Ovary (tissue), 10 donors: ENCODE measurements at places on chromosomes 3 and 15. TPM values are rescaled to one million over a fixed set of nuclear protein-coding genes. Genes with fewer than 3 reads are reported as not detected.
A peak's percentile ranks its signal among the peaks of the same experiment; 100 is the strongest.

The UBE2E1 gene
- polyA plus RNA-seq = 65.9 TPM

The RHOV gene
- 0.07 TPM for polyA plus RNA-seq

GRCh38 chr3:123431658-123432324 is 17.1 kb downstream of the ADCY5 start:
- no peak overlapping the region for H3K27ac ChIP-seq
- H3K4me3 ChIP-seq = no peak overlapping the region
- no peaks in the 10 kb centered on the region for H3K36me3 ChIP-seq
- H3K4me1 ChIP-seq = no peaks in the 10 kb centered on the region

GRCh38 chr15:77031376-77032050 is 36.6 kb downstream of the PSTPIP1 start:
- H3K27ac ChIP-seq = no peak overlapping the region
- no peak for DNase-seq
- H3K27me3 ChIP-seq = no peaks in the 10 kb centered on the region

DNA sequence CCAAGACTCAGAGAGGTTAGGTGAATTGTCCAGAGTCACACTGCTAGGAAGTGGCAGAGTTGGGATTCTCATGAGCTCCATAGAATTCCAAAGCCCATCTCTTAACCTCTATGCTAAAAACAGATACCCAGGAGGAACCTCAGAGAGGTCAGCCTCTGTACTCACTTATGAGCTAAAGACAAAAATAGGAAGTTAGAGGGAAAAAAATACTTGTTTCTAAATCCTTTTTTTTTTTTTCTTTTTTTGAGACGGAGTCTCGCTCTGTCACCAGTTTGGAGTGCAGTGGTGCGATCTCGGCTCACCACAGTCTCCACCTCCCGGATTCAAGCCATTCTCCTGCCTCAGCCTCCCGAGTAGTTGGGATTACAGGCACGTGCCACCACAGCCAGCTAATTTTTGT is 31.4 kb downstream of the FSD2 start:
- H3K4me1 ChIP-seq = no peaks in the 10 kb centered on the region
- H3K27me3 ChIP-seq = no peaks in the 10 kb centered on the region
- no peak overlapping the region for H3K4me3 ChIP-seq
- H3K27ac ChIP-seq = no peak overlapping the region

GRCh38 chr15:36878684-36879262 is 221.6 kb downstream of the MEIS2 start:
- no peaks in the 10 kb centered on the region for H3K4me1 ChIP-seq
- no peak overlapping the region for H3K4me3 ChIP-seq
- no peak overlapping the region for H3K27ac ChIP-seq
- DNase-seq = no peak

DNA sequence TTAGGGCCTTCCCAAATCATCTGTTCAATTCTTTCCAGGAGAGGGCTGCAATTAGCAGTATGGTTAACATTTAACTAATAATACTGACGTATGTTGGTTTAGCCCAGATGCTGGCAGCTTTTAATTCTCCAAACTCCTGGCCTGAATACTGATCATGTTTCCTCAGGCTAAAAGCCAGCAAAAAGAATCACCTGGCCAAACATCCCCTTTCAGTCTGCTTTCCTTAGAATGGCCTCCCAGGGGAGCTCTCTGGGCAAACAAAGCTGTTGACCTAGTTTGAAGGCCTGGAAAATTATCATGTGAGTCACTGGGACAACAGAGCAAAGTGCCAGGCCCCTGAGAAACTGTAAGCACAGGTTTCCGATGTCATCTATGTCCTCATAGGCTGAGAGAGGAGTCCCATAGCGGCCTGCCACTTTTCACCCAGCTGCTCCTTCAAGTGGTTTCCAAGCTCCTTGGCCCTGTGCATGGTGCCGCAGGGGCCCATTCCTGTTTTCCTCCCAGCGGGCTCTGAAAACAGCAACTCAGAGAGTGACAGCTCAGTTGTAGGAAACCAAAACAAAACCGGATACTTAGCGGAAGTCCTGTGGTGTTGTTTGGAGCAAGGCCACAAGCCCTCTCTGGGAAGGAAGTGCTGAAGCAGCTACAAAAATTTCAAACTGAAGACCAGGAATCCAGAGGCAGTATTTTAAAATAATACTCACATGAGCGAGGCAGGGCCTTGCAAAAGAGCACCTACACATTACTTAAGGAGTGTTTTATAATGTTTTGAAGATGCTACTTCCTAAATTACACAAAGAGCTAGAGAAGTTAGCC is 36.5 kb upstream of the RAB11A start:
- H3K27me3 ChIP-seq = no peaks in the 10 kb centered on the region
- DNase-seq = peak; percentile 84
- peak overlapping the region; percentile 30 for H3K4me3 ChIP-seq
- no peaks in the 10 kb centered on the region for H3K36me3 ChIP-seq

DNA sequence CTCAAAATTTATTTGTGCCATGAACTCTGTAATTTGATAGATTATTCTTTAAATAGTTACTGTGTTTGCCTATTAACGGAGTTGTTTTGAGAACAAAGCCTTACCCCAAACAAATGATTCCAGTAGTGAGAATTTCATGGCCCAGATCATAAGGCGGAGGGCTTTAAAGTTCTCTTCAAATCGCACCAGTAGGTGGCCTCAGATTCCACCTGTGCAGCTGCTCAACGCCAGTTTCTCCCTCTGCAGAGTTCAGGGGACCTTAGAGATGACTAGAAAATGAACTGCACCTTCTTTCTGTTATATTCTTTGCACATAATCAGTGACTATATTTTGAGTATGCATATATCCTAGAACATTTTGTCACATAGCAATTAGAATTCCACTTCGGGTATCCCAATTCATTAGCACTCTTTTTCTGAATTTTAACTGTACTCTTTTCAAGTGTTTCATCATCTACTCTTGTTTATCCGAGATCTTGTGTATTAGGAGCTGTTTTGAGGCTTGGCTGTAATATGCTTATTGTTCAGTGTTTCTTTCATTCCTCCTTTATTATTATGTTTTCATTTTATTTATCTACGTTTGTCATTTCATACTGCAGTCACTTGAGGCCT is 232.6 kb upstream of the CHRM5 start:
- H3K36me3 ChIP-seq = no peaks in the 10 kb centered on the region
- no peak overlapping the region for H3K27ac ChIP-seq
- H3K4me1 ChIP-seq = no peaks in the 10 kb centered on the region
- no peaks in the 10 kb centered on the region for H3K27me3 ChIP-seq
- no peak overlapping the region for H3K4me3 ChIP-seq

DNA sequence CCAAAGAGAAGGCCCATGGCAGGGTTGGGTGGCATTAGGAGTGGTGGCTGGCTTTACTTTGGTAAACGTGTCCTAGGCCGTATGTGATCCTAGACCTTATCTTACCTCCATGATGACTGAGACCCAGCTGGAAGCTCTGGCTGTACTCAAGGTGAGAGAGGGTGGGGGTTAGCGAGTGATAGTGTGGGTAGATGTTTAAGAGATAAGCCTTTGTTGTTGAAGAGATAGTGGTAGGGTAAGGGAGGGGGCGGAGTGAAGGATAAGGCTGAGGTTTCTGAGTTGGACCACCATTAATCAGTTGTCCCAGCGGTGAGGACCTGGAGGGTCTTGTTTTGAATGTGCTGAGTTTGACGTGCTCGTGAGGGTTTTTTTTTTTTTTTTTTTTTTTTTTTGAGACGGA is 61.5 kb upstream of the ULK4 start:
- H3K4me3 ChIP-seq = no peak overlapping the region
- no peaks in the 10 kb centered on the region for H3K36me3 ChIP-seq
- no peaks in the 10 kb centered on the region for H3K27me3 ChIP-seq
- peaks cover 20% of the 10 kb centered on the region for H3K4me1 ChIP-seq

GRCh38 chr15:92068121-92068520 is 214.6 kb downstream of the SLCO3A1 start:
- peaks cover 4% of the 10 kb centered on the region for H3K4me1 ChIP-seq
- H3K36me3 ChIP-seq = no peaks in the 10 kb centered on the region
- H3K4me3 ChIP-seq = no peak overlapping the region
- DNase-seq = no peak
- no peak overlapping the region for H3K27ac ChIP-seq
